ENCODE measurements at places on chromosomes 6 and 20.

- no peak for DNase-seq
Measured at GRCh38 chr6:74768120-74768519, 437.7 kb downstream of the COL12A1 start.

DNA sequence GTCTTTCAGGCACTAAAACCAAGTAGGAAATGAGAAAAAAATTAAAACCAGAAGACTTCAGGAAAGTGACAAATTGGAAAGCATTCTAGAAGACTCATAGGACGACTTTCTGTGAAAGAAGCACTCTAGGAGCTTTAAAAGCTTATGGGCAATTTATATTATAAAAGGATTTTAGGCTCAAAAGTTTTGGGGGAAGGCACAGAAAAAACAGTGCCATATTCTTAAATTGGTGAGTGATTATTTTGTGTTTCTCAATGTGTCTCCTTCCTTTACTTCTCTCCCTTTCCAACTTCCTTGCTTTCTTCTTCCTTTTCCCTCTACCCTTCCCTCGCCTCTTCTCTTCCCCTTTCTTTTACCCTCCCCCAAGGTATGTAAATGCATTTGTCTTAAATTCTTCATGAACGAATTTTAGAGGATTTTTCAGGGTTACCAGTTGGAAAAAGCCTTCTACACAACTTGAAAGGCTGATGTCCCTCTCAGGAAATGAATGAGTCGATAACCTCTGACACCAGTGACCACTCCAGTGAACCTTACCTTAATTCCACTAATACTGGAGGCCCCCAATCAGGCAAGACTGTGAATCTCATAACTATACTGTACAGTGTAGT, 2.6 kb upstream of the LIN28B start:
- DNase-seq: no peak

- DNase-seq: no peak
Measured at GRCh38 chr6:137731960-137732616, 135.0 kb upstream of the TNFAIP3 start.

- DNase-seq: no peak
Measured at GRCh38 chr20:36873498-36874189, 2.3 kb upstream of the TLDC2 start.

GRCh38 chr6:142932889-142933288, 12.1 kb downstream of the HIVEP2 start:
- no peak for DNase-seq

GRCh38 chr6:19569563-19569962, 267.6 kb upstream of the ID4 start:
- DNase-seq: no peak
